ENCODE measurements at places on chromosomes 16 and 17. TPM values are rescaled to one million over a fixed set of nuclear protein-coding genes. Genes with fewer than 3 reads are reported as not detected.

DNA sequence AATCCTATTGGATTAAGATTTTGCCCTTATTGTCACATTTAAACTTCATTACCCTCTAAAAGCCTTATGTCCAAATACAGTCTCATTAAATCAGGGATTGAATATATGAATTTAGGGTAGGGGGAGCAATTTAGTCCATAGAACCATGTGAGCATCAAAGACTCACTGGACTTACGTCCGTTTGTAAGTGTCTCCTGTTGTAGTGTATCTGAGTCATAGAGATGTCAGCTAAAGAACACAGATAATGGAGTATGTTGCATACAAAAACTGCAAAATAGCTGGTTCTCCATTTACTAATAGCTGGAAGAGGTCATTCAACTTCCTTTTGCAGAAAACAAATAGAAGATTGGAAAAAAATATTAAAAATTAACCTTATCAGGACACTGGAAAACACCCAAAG lies 599.1 kb upstream of the SOX9 start:
- no peak for DNase-seq

DNA sequence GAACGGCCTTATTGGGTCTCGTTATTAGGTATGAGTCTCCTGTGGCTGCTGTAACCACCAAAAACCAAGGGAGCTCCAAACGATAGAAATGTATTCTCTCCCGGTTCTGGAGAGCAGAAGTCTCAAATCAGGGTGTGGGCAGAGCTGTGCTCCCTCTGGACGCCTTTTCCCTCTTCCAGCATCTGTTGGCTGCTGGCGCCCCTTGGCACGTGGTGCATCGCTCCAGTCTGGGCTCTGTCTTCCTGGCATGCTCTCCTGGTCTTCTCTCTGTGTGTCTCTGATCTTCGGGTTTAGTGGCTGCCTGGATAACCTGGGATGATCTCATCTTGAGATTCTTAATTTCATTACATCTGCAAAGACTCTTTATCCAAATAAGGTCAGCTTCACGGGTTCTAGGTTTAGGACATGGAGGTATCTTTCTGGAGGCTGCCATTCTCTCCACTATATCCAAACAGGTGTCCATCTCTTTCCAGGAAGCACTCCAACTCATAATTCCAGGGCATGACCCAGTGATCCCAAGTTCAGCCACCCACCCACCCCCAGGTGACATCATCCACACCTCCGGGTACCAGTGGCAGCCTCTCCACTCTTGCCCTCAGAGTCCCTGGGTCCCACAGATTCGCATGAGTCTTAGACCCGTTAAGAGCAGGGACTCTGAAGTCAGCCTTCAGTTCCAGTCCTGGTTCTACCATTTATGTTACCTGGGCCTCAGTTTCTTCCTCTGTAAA lies 145.5 kb upstream of the FOXF1 start:
- no peak for DNase-seq

DNA sequence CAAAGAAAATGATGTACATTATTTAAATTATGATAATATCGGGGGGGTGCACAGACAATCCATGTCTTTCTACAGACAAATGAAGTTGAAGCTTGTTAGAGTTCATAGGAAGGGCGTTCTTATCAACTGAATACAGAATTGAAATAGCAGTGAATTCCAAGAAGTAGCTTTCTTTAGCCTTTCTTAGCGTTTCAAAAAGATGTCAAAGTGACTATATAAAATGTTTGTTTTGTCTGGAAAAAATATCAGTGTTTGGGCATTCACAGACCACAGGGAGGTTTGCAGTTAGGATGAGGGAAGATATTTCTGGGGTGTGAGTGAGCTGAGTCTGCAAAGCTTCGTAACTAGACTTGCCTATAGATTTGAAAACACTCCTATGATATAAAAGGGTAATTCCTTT lies 55.0 kb downstream of the STX8 start:
- DNase-seq = no peak

GRCh38 chr16:23104032-23104955 lies 45.0 kb downstream of the USP31 start:
- DNase-seq = no peak

- no peak for DNase-seq
These were observed 9.2 kb downstream of the SNN start for GRCh38 chr16:11677451-11677951.

- no peak for DNase-seq
These were observed 27.7 kb upstream of the MED13 start for GRCh38 chr17:62092784-62093183.

- no peak for DNase-seq
These were observed 33.8 kb downstream of the CTU2 start for GRCh38 chr16:88739977-88740726.

CNTD1 gene
- not detected for total RNA-seq

DNA sequence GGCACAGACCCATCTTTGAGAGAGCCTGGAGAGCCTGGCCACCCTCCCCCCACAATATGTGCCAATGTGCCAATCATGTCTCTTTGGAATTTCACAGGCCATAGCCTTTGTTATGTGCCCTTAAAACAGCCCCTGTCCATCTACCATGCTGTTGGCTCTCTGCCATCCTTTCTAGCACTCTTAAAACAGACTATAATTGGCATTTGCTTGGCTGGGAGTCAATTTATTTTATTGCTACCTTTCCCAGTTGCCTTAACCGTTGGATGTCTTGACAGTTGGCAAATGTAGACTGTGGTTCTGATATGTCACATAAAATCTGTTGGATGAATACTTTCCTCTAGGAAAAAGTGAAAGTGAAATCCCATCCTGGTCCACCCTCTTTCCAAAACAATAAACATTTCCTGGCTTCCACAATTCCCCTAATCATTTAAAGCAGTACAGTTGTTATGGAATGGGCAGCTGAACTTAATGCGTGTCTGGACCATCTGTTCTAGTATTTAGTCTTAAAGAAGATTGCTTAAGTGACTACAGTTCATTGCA lies 394.0 kb downstream of the KCNJ2 start:
- DNase-seq = no peak

GRCh38 chr16:81519301-81520150 lies 74.9 kb downstream of the CMIP start:
- DNase-seq = no peak

ETV4 gene
- total RNA-seq = not detected
